ENCODE measurements at places on chromosomes 13 and 19.

DNA sequence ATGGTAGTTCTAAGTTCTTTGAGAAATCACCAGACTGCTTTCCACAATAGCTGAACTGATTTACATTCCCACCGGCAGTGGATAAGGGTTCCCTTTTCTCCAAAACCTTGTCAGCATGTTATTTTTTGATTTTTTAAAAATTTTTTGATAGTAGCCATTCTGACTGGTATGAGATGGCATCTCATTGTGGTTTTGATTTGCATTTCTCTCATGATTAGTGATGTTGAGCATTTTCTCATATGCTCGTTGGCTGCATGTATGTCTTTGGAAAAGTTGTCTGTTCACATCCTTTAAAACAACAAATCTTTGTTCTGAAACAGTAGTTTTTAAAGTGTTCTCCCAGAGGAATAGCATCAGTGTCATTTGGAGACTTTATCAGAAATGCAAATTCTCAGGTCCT is 77.5 kb upstream of the POMP start:
- DNase-seq, result no peak

DNA sequence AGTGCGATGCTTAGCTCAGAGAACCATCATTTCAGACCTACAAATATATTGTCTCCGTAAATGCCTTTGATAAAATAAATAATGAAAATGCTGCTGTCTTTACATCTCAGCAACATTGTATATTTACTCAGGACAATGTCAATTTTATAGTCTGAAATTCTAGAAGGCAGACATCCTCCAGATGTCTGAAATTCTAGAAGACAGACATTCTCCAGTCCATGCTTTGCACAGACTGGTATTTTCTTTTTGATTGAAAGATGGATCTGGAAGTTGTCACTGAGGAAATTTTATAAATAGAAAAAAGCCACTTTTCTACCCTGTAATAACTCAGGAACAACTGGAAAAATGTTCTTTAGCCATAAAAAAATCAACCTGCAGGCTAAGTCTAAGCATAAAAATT is 2293.3 kb downstream of the PCDH9 start:
- DNase-seq, result no peak

- no peak for DNase-seq
These were observed 15.4 kb upstream of the KPTN start for GRCh38 chr19:47499371-47499770.

GRCh38 chr13:21069561-21070004 is 8.2 kb upstream of the LATS2 start:
- DNase-seq, result no peak

- DNase-seq, result no peak
These were observed 24.6 kb upstream of the ATP1A3 start for GRCh38 chr19:42018503-42019193.

- DNase-seq, result no peak
These were observed 268.7 kb downstream of the SHISA2 start for GRCh38 chr13:25783076-25783475.

GRCh38 chr19:10207026-10207425 is 12.3 kb upstream of the DNMT1 start:
- no peak for DNase-seq

DNA sequence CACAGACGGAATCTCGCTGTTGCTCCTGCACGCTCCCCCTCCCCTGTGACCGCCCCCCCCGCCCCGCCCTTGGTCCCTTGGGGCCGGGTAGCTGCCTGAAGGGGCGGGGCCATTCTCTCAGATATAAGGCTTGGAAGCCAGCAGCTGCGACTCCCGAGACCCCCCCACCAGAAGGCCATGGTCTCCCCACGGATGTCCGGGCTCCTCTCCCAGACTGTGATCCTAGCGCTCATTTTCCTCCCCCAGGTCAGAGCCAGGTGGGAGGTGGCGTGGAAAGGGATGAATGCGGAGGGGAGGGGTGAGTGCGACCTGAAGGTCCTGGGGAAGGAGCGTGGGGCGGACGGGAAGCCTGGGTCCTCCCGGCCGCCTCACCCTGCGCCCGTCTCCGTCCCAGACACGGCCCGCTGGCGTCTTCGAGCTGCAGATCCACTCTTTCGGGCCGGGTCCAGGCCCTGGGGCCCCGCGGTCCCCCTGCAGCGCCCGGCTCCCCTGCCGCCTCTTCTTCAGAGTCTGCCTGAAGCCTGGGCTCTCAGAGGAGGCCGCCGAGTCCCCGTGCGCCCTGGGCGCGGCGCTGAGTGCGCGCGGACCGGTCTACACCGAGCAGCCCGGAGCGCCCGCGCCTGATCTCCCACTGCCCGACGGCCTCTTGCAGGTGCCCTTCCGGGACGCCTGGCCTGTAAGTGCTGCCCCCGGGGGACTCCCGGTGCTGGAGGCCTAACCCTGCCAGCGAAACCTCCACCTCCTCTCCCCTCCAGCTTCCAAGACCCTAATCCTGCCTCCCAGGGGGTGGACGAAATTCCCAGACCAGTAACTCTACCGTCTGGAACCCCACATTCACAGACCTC is at the start of gene DLL3:
TSS of gene DLL3 (plus strand) at position 150 of the 845 bp plus-strand sequence. CDS start at position 178, 28 bp downstream.
- no peak for DNase-seq

GRCh38 chr13:111482806-111483620 is 162.6 kb downstream of the TEX29 start:
- DNase-seq, result no peak

DNA sequence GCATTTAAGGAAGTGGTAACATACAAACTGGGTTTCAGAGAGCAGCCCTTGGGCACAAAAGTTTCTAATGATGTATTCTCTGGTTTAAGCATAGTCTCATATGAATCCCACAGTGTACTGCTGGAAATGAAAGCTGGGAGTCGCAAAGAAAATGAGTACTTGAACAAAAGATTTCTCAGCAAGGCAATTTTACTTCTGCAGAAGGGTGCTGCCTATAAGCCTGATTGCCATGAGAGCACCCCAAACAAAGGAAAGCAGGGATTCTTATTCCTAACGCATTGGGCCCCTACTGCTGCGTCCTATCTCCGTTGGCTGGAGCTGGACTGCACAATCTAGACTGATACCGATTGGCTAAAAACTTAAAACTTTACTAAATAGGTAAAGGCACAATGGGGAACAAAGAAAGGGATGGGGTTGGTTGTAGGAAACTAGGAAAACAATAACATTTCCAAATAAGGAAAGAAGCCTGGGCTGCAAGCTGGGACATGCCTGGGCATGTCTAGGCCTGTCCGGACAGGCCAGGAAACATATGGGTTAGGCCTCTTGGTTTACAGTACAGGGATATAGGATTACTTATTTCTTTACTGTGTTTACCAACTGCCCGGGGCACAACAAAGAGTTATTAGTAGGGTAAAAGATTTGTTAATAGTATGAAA is 27.4 kb upstream of the VN1R4 start:
- no peak for DNase-seq

DNA sequence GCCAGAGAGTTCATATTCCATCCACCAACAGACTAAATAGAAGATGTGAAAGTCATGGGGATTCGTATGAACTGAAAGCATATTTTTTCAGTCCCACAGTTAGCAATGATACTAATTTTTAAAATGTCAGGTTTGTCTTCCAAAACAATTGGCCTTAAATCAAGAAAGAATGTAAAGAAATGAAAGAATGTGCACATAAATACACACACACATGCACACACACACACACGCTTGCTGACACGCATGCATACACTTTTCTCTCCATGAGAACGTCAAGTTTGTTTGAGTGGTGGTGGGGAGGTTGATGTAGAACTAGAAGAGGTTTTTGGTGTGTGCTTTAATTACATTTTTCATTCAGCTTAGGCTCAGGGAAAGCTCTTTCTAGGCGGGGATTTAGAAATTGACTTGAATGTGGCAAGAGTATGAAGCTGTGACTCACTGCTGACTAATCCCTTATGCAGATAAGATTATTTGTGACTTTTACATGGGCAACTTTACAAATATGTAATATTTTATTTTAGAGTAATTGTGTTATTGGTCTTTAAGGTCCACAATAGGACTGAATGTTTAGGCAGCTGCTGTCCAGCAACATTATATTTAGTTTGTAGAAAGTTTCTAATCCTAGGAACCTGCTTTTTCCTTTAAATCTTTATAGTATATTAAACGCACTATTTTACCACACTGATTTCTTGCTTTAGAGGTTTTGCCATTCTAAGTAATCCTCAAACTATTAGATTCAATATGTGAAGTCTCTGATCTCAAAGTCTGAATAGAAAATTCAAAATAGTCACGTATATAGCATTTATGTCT is 18.8 kb downstream of the FLT1 start:
- DNase-seq, result no peak

DNA sequence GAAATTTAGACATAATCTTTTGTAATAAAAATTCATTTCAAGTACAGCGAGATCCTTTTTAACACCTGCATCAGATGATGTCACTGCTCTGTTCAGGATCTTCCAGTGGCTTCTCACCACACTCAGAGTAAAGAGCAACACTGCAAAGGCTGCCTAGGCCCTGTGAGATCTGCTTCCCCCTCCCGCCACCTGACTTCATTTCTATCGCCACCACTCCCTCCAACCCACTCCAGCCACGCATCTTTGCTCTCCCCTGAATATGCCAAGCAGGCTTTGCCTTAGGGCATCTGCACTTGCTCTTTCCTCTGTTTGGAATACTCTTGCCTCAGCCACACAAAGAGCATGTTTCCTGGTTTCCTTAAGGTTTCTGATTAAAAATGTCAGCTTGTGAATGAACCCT is 58.3 kb downstream of the MBNL2 start:
- DNase-seq, result no peak

GRCh38 chr13:99312493-99312883 is 5.3 kb upstream of the GPR183 start:
- no peak for DNase-seq

DNA sequence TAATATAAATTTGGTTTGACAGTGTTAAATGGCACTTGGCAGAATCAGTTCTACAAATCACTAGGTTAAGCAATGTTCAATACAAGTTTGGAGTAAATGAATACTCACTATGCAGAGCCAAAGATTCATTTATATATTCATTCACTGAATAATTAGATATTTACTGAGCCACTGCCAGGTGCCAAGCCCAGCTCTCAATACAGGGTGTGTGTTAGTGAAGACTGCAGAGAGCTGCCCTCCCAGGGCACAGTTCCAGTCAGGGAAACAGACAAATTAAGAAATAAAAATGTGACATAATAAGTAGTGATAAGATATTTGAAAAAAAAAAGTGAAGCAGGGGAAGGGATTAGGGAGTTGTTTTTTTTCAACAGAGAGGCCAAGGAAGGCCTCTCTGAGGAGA is 411.7 kb downstream of the KCNRG start:
- DNase-seq, result no peak

DNA sequence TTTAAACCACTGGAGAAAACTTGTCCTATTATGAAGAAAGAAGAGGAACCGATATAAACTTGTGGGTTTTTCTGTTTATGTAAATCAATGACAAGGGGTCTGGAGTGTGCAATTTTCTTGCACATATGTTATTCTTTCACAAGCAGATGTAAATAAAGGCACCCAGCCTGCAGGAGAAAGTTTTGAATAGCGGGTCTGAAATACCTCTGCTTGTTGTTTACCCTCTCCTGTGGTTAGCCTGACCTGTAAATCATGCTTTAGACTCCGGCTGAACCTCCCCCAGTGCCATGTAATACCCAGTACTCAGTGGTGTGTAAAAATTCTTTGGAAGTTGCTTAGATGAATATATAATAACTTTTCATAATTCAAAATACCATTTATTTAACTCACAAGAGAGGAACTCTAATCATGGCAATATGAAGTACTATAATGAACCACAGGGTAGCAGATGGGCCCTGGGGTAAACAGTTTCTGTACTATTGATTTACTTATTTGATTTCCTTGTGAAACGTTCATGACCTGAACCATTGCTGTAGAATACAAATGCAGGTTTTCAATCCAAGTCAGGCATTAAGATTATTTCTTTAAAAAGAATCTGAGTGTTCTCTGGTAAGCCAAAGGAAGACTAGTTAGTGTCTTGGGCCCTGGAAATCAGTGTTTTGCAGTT is 245.1 kb downstream of the LMO7 start:
- DNase-seq, result no peak

DNA sequence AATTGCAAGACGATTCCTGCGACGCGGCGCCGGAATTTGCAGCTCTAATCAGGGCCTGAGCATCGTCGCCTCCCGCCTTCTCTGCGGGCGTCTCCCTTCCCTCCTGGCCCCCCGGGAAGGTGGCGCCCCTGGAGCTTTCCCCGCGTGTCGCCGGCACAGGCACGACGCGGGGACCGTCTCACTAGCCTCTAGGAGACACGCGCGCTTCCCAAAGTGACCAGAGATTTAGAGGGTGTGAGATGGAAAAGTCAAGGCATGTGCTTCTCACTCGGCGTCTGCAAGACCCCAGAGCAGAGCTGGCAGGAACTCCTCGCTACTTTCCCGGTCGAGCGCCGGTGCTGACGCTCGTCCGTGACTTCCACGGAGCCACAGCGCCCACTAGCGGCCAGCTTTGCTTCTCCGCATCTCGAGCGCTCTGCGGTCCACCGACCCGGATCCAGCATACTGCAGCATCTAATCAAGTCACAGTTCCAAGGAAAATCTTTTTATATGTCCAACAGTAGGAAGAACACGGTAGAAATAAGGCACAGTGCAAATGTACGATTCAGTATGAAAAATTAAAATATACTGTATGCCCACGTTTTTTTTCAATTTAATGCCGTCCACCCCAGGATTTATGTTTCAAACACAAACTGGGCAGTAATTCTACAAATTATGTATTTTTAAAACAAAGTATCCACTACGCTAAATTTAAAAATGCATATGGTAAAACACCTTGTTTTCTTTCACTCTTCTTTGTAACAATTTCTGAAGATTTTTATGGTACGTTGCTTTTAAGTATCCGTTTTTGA is 977 bp upstream of the EFNB2 start:
- DNase-seq, result peak; percentile 89

- DNase-seq, result no peak
These were observed 286.5 kb downstream of the PCDH17 start for GRCh38 chr13:57918086-57918485.

DNA sequence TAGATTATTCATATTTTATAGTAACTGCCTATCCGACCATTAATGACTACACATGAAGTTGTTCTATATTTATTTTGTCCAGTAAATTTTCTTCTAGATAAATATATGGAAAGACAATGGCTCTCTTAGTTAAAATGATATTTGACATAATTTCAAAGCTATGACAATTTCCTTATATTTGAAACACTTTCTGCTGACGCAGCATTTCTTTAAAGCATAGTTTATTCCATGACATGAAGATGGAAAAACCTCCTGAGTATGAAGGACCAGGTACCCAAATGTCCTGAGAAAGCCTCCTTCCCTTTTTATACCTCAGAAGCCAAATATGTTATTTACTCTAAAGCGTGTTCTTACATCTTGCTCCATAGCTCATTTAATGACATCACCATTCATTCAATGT is 831.6 kb downstream of the EFNB2 start:
- DNase-seq, result no peak

DNA sequence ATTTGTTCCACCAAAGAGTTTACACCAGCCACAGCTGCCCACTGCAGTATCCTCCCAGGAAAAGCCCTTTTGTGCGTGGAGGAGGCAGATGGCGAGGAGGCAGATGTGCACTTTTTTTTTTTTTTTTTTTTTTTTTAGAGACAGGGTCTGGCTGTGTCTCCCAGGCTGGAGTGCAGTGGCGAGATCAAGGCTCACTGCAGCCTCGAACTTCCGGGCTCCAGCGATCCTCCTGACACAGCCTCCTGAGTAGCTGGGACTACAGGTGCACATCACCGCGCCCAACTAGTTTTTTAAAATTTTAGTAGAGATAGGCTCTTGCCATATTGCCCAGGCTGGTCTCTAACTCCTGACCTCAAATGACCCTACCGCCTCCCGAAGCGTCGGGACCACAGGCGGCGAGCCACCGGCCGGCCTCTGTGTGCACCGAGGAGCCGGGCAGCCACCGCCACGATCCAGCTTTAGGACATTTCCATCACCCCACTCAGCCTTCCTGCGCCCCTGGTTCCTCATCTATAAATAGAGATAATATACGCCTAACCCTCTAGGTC is 563 bp upstream of the PDCD5 start:
- no peak for DNase-seq

Data from activated CD8-positive, alpha-beta T cell treated with anti-CD3 and anti-CD28 coated beads, Interleukin-2, amount 10 ng/mL, durations not matched to agents 7 days and 5 days (primary cell).